ENCODE measurements at places on chromosomes 4 and X. TPM values are rescaled to one million over a fixed set of nuclear protein-coding genes. Genes with fewer than 3 reads are reported as not detected.

PLRG1 gene
- 46.5 TPM for total RNA-seq

BST1 gene
- total RNA-seq = not detected

BEX1 gene
- total RNA-seq = not detected

THAP6 gene
- 36.7 TPM for total RNA-seq

PGM2 gene
- 19.7 TPM for total RNA-seq

ATP1B4 gene
- not detected for total RNA-seq

NPFFR2 gene
- not detected for total RNA-seq

DDX53 gene
- total RNA-seq = not detected

SYTL4 gene
- total RNA-seq = 41.5 TPM

DIPK2B gene
- total RNA-seq = 3.7 TPM

DUX4 gene
- total RNA-seq = not detected

DNA sequence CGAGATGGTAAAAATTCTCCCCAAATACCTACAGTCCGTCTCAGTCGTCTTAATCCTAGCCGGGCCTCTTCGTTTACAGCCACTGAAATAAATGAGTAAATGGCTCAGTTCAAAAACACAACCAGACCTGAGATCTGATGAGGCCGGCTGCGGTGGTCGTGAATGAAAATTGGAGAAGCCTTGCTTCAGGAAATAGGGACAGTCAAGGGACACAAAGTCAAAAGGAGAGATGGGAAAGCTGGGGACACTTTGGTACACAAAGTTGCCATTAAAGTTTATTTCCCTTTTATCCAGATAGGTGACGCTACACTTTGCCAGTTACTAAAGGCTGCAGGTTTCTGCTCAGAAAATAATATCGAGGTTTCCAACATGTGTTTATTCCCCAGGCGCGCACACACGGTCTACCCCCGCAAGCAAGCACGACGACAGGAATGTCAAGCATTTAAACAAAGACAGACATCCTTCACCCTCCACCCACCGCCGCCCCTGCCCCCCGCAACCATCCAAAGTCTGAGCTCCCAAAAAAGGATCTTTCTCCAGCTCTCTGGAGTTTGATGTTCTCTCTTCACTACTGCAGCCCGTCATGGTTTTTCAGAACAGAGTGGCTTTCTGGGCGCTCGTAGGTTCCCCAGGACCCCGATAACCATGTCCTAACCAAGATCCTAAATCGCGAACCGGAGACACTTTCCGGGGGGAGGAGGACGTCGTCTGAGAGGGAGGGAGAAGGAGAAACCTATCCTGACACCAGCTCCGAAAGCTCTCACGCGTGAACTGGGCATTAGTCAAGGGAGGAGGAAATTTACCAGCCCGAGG is 1.3 kb upstream of the PCDH7 start:
- DNase-seq = no peak

DNA sequence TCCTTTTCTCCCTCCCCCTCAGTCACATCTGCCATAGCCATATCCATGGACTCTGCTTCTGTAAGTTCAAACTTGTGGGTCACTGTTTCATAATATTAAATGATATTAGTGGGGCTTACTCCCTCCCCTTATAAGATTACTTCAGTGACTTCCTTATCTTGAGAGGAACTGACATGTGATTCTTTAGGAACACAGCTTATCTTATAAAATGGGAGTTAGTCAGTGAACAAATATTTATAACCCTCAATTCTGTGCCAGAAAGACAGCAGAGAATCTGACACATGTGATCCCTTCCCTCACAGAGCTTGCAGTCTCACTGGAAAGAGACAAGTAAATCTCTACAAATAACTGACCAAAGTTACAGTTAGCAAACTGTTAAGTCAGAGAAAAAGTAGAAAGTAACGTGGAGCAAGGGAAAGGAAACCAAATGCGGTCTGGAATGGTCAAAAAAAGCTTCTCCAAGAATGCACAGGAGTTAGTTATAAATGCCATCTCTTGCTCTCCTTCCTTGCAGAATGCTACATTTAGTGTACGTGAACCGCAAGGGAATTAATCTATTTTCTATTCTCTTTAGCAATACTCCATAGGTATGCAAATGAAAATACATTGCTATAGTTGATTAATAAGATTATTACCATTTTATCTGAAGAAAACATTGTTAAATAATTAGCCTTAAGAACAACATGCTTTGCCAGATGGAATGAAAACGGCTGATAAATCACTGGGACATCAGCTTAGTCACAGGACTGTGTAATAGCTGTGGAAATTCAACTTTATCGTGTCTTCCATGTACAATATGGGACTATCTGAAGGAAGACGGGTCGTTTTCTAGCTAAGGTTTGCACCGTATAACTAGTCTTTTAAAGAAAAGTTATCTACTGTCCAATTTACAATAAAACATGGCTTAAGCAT is 29.0 kb downstream of the SGMS2 start:
- no peak for DNase-seq

DNA sequence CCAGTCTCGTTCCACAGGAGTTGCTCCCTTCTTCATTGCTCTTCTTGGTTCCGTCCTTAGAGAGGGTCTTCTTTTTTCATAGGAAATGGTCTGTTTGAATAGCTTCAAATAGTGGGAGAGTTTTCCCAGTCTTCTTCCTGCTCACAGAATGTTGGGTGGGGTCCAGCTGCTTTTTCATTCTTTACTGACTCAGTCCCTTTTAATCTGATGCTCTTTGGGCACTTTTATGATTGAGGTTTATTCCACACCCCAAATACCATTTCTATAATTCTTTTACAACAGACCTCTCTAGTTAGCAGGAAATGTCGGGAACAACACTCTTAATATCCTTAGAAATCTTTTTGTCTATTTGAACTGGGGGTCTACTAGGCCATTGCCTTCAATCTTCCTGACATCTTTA is 239.5 kb downstream of the PRDM5 start:
- no peak for DNase-seq

DNA sequence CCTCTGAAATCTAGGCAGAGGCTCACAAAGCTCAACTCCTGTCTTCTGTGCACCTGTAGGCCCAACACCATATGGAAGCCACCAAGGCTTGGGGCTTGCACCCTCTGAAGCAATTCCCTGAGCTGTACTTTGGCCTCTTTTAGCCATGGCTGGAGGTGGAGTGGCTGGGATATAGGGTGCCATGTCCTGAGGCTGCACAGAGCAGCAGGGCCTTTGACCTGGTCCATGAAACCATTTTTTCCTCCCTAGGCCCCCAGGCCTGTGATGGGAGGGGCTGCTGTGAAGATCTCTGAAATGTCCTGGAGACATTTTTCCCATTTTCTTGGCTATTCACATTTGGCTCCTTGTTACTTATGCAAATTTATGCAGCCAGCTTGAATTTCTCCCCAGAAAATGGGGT is 20.9 kb upstream of the COL25A1 start:
- no peak for DNase-seq

DNA sequence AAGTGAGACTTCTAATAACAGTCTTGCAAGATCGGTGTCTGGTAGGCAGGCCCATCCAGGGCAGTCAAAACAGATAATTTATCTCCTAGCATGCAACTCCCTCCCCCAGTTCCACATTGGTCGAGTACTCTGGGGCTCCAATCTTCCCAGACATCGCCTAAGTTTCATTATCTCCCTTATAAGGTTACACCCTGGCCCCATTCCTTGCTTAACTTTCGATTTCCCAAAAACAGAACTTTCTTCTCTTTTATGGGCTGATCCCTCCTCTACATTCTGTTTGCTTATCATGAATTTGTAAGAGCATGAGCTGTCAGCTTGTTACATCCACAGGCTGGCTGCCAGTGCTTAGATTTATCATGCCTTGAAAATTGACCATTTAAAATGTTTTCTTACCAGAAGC is 471.3 kb downstream of the TECRL start:
- DNase-seq = no peak

GRCh38 chrX:7109838-7110793 is 37.4 kb upstream of the STS start:
- no peak for DNase-seq

- no peak for DNase-seq
Measured at GRCh38 chrX:134013524-134013923, 28.1 kb upstream of the GPC3 start.

DNA sequence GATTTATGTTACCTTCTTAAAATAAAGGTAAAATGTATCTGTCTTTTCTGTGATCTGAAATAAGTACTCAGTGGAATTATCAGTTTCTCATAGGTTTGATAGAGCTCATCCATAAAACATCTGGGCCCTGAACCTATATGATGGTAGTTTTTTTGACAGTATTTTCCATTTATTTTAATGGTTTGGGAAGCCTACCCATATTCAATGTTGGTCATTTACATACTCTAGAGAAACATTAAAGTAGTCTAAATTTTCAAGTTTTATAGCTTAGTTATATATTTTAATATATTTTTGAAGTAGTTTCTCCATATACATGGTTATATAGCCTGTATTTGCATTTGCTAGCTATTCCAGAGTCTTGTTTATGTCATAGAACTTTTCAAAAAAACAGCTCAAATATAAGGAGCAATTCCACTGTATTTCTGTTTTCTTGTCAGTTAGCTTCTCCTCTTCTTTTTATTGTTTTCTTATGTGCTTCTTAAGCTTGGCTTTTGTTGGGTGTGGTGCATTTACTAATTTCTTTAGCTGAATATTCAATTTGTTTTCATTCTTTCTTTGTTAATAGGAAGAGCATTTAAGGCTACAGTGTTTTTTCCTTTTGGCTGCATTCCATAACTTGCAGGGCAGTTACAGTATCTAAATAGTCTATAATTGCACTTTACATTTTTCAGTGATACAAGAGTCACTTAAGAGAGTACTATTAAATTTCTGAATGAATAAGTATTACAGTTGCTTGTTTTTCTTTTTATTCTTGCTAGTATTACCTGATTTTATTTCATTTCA is 181.4 kb downstream of the DKK2 start:
- DNase-seq = no peak

GRCh38 chr4:150002561-150002960 is 75.7 kb upstream of the DCLK2 start:
- DNase-seq = no peak

GRCh38 chrX:40156470-40157227 is 58.9 kb upstream of the BCOR start:
- DNase-seq = no peak

DNA sequence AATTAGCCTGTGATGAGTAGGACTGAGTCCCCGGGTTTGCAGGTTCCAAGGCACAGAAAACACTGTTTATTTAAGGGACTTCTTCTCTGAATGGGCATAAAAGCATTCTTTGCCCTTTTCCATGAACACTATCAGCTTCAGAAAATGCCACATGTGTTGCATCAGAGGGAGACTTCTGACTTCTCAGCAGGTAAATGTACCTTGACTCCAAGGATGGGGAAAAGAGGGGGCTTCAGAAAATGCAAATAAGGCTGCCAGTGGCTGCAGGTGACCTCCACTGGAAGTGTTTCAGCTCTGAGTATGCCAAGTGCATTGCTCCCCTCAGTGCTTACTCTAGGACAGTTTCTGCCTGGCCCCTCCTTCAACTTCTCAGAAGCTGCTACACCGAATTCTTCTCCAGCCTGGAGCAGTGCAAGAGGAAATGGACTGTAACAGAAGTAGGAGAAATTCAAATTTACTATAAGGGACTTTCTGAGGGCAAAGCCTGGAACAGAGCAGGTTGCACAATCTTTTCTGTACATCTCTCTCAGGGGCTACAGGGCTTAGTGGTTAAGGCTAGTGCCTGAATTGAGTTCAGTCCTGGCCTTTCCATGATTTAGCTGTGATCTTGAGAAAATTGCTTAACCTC is 233.2 kb downstream of the PTTG2 start:
- DNase-seq = no peak

DNA sequence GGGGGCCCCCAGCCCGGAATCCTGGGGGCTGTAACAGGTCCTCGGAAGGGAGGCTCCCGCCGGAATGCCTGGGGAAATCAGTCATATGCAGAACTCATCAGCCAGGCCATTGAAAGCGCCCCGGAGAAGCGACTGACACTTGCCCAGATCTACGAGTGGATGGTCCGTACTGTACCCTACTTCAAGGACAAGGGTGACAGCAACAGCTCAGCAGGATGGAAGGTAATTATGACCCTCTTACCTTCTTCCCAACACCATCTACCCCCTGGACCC is 1.0 kb downstream of the FOXO4 start:
- DNase-seq = no peak

DNA sequence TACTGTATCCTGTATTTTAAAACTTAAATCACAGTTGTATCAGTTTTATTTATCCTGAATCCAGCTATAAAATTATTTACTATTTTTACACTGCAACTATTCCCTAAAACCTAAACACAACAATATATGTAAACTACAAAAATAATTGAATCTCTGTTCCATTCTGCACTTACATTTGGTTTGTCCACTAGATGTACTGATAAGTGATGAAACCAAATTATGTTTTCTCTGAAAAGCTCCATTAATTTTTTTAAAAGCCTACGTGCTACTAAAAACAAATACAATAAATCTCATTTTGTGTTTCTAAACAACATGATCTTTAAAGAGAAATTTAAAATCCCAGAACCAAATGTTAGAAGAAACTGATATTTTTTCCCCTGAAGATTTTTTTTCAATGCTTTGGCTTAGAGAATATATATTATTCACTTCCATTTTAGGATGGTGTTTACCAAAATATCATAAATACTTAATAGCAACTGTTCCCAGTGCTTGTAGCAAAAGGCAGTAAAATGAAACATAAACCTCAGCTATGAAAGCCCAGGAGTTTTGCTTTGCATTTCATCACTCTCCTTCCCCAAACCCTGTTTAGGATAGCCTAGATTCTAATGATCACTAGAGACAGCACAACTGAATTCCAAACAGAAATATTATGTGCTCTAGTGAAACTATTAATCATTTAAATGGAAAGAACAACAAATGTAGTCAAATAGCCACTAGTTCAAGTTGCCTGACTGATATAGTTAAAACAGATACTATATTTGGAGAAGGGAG is 19.7 kb downstream of the ANTXR2 start:
- DNase-seq = no peak

DNA sequence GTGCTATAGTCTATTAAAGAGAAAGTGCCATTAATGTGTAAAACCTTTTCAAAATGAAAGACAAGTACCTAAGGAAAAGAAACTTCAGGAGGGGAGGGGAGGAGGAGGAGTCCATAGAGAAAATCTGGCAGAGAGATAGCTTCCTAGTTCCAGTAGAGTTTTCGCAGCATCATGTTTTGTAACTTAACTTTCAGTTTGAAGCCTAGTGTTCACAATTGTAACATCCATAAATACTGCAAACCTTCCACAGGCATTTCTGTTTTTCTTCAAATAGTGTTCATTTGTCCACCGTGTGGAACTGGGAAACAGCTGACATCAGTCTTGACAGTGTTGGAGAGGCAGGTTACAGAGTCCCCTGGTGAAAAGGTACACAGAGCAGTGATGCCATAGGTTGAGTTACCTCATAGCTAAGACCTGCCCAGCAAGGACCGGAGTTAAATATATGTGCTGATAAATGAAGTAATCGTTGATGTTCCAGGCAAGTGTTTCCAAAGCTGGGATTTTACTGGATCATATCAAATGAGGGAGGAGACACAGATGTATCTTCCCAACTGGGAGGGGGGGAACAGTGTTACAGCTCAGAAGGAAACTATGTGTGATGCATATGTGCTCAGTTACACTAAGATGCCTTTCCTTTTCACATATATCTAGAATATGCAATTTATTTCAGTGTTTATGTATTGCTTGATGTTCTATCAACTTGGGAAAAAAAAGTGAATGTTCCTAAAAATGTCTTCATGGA is 369.5 kb upstream of the FAM241A start:
- no peak for DNase-seq

GRCh38 chr4:16733509-16733908 is 164.9 kb downstream of the LDB2 start:
- DNase-seq = no peak

- no peak for DNase-seq
Measured at GRCh38 chr4:77566148-77566547, 39.5 kb upstream of the CXCL13 start.

All from transverse colon (tissue), 4 donors.